ENCODE measurements at places on chromosomes 7 and 10.

DNA sequence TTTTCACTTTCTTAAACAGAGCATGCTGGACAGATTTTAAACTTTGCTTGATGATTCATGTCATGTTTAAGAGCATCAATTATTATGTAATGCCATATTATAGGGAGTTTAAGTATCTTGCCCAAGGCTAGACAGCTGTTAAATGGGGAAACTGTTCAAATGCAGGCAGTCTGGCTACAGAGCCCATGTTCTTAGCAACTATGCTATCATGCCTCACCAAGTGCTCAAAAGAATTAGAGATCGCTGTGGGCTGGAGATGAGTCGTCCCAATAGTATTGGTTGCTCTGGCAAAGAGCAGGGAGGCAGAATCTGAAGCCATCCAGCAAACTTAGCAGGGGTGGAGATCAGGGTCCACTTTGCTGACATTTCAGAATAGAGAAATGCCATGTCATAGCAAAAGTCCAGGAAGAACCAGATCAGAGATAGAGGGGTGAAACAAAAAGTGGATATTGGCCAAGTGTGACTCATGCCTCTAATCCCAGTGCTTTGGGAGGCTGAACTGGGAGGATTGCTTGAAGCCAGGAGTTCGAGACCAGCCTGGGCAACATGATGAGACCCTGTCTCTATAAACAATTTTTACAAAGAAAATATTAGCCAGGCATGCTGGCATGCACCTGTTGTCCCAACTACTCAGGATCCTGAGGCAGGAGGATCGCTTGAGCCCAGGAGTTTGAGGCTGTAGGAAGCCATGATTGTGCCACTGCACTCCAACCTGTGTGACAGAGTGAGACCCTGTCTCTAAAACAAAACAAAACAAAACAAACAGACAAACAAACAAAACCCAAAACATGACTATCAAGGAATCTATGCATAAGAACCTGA lies 57.8 kb downstream of the BAMBI start:
- DNase-seq, result no peak

- DNase-seq, result peak; percentile 54
These were observed 10.7 kb upstream of the HOXA13 start for GRCh38 chr7:27210441-27211083.

- DNase-seq, result no peak
These were observed 67.4 kb downstream of the GLRX3 start for GRCh38 chr10:130203626-130204025.

DNA sequence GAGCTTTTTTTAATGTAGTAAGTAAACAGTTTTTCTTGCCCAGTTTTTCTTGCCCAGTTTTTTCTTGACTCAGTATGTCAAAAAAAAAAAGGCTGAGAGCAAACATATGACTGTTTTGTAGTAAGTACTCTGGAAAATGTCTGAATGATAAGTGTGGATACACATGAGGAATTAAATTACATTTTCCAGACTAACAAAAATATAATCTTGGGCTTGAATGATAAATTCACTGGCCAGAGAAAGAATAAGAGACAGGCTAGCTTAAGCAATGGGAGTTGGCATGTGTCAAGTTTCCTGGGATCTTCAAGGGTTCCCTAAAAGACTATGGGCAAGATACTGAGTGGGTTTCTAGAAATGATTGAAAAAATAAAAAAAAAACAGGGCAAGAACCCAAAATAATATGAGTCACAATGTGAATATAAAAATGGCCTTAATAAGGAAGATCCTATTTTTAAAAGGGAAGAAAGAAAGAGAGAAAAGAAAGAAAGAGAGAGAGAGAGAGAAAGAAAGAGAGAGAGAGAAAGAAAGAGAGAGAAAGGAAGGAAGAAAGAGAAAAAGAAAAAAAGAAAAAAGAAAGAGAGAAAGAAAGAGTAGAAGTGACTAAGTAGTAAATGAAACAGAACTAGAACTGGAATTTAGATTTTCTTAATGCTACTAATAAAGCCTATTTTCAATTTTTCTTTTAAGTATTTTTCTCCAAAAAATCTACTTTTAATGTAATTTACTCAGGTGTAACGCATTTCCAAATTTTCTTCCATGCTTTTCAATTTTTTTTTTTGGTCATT lies 60.2 kb downstream of the TFPI2 start:
- no peak for DNase-seq

- no peak for DNase-seq
These were observed 37.1 kb downstream of the PRTFDC1 start for GRCh38 chr10:24915304-24915703.

DNA sequence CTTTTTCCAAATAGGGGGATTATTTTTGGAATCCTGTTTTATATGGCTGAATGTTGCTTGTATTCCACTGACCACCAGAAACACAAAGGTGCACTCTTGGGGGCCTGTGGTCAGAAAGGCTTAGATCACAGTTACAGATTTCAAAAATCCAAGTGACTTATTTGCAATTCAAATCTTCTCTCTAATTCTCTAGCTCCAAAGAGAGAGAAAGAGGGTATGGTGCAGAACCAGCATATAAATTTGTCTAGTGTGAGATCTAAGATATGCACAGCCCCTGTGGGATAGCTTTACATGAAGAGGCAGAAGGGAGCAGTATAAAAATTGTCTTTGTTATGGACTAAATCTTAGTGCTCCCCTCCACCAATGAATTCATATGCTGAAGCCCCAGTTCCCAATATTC lies 1121.7 kb upstream of the CELF2 start:
- no peak for DNase-seq

DNA sequence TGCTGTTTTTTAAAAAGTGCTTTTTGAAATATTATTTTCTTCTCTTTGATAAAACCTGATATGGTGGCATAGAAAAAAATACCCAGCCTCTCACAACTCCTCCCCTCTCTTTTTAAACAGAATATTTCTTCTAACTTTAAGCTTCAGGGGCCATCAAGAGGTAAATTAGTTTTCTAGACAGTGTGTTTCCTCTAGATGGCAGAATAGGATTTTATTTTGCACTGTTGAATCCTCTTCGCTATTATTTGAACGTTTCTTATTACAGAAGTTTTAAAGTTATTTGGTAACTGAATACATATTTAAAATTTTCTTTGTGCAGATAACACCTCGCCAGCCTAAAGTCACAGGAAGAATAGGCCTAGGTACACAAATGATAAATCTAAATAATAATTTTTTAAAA lies 30.3 kb downstream of the ARL5B start:
- no peak for DNase-seq

- DNase-seq, result no peak
These were observed 93.8 kb upstream of the MEOX2 start for GRCh38 chr7:15780271-15780670.

- DNase-seq, result no peak
These were observed 69.9 kb upstream of the PTPRZ1 start for GRCh38 chr7:121803039-121803438.

- no peak for DNase-seq
These were observed 161.9 kb upstream of the INSYN2A start for GRCh38 chr10:127358337-127358736.

DNA sequence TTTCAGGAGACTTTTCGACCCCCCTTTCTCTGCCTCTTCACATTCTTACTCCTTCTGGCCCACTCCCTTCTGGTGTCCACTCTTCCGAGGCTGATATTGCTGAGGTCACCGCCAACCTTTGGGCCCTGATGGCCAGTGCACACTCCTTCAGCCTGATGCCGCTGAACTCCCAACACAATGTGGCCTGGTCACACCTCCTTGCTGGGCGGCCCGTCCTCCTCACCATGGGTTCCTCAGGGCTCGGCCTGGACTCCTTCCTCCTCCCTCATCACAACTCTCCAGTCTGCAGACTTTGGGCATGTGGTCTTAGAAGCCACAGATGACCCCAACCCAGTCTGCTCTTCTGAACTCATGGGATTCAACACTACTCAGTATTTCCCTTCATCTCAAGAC lies 583.0 kb upstream of the MGMT start:
- DNase-seq, result no peak

GRCh38 chr10:124249196-124249595 lies 155.8 kb upstream of the CHST15 start:
- no peak for DNase-seq

DNA sequence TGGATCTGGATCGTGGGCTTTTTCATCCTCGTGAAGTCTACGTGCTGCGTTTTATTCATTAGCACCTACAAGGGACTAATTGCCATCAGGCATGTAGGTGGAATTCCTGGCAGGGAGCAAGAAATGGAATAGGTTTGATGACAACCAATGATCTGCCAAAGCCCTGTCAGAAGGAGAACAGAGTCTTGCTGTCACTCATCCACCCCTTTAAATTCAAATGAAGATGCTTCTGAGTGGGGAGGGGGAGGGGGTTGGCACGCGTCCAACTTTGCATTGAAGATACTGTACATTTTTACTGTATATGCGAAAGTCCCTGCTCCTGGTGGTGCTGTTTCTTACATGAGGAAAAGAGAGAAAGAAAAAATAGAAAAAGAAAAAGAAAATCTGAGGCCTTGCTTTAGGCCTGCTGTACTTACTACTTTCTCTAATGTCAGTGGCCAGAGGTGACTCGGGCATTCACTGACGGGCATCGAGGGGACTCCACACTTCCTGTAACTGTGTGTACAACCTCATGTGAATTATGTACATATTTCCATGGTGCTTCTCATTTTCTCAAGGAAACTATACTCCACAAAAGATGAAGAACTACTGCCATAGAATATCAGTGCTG lies 569.1 kb downstream of the INHBA start:
- DNase-seq, result no peak

Measured in activated CD4-positive, alpha-beta T cell treated with anti-CD3 and anti-CD28 coated beads for 4 hours (primary cell).